NCI-H1694 (cell line): ENCODE measurements at places on chromosomes 1 and 21.

- DNase-seq, result no peak
Measured at GRCh38 chr1:26862781-26863684, at the start of gene SFN. Gene SFN (plus strand): TSS chr1:26863149. CDS start chr1:26863213, 64 bp downstream.

DNA sequence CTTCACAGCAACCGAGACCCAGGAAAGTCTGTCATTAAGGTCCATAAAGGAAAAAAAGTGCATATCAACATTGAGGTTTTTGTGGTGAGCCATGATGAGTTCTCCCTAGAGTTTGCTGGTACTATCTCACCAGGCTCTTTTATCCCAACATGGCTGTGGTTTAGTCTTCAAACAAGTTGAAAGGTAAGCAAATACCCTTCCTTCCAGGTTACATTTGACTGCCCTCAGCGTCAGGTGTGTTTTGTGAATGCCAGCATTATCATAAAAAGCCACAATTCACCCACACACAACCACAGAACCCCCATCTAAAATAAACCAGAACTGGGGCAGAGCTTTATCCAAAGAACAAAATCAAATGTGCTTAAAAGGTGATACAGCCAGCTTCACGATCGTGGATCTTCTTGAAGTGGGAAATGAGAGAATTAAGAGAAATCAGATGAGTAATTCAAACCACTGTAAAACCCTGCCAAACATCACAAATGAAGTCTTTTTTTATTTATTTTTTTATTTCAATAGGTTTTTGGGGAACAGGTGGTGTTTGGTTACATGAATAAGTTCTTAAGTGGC lies 64.7 kb downstream of the SETD4 start:
- no peak for DNase-seq

GRCh38 chr1:91804546-91805023 lies 81.4 kb downstream of the TGFBR3 start:
- DNase-seq, result no peak

DNA sequence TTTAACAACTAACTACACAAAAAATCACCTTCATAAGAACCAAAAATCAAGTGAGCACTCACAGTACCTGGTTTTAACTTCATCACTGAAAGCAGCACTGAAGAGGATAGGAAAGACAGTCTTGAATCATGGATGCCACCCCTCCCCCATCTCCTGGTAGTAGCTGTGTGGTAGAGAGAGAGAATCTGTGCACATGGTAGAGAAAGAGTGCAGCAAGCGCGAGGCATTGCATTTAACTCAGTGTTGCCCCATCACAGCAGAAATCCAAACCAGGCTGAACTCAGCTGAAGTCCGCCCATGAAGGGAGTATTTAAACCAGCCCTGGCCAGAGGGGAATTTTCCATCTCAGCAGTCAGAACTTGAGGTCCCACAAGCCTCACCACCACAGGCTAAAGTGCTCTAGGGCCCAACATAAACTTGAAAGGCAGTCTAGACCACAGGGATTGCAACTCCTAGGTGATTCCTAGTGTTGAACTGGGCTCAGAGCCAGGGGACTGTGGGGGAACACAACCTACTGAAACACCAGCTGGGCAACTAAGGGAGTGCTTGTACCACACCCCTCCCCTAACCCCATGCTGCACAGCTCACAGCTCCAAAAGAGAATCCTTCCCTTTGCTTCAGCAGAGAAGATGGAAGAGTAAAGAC lies 38.4 kb downstream of the VAV3 start:
- no peak for DNase-seq

GRCh38 chr1:20775700-20776099 lies 11.4 kb downstream of the HP1BP3 start:
- DNase-seq, result no peak
